Hepatocyte (in vitro differentiated cells): ENCODE measurements at places on chromosomes 3 and 15. TPM values are rescaled to one million over a fixed set of nuclear protein-coding genes. Genes with fewer than 3 reads are reported as not detected.

- H3K4me3 ChIP-seq: no peak overlapping the region
- no peaks in the 10 kb centered on the region for H3K36me3 ChIP-seq
- H3K27ac ChIP-seq: no peak overlapping the region
- no peaks in the 10 kb centered on the region for H3K4me1 ChIP-seq
- no peak for DNase-seq
Measured at GRCh38 chr3:16402451-16402850, 111.0 kb downstream of the RFTN1 start.

DNA sequence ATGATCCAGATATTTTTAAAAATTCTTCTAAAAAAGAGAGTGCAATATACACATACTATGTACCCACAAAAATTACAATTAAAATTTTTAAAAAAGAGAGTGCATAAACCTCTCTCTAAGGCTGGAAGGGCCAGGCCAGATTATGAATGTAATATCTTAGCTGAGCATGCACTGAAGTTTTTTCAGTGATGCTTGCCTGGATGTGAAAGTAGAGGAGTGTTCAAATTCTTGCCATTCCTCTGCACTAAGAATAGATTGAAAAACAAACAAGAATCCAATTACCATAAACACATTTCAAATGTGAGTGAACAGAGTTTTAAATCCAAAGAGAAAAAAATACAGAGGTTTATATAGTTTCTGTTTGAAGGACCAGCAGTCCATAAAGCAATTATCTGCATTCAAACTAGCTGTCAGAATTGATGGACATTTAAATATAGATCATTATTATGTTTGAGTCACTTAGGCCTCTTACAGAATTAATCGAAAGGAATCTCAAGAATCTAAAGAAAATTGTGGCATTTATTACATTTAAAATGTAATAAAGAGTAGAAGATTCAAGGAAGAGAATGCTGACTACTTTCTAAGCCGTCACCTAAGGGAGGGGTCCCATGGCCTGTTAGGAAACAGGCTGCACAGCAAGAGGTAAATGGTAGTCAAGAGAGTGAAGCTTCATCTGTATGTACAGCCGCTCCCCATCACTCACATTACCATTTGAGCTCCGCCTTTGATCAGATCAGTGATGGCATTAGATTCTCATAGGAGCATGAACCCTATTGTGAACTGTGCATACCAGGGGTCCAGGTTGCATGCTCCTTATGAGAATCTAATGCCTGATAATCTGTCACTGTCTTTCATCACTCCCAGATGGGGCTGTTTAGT is 159.3 kb upstream of the MDFIC2 start:
- no peak overlapping the region for H3K4me3 ChIP-seq
- H3K27ac ChIP-seq: no peak overlapping the region
- H3K4me1 ChIP-seq: no peaks in the 10 kb centered on the region

GRCh38 chr3:189103208-189103607 is 68.6 kb upstream of the TPRG1 start:
- H3K36me3 ChIP-seq: no peaks in the 10 kb centered on the region
- no peaks in the 10 kb centered on the region for H3K4me1 ChIP-seq
- no peak overlapping the region for H3K4me3 ChIP-seq

- H3K4me3 ChIP-seq: no peak overlapping the region
- no peak for DNase-seq
- H3K36me3 ChIP-seq: no peaks in the 10 kb centered on the region
- H3K27ac ChIP-seq: no peak overlapping the region
- H3K27me3 ChIP-seq: no peaks in the 10 kb centered on the region
Measured at GRCh38 chr3:59143447-59143846, 93.6 kb upstream of the CFAP20DC start.

DNA sequence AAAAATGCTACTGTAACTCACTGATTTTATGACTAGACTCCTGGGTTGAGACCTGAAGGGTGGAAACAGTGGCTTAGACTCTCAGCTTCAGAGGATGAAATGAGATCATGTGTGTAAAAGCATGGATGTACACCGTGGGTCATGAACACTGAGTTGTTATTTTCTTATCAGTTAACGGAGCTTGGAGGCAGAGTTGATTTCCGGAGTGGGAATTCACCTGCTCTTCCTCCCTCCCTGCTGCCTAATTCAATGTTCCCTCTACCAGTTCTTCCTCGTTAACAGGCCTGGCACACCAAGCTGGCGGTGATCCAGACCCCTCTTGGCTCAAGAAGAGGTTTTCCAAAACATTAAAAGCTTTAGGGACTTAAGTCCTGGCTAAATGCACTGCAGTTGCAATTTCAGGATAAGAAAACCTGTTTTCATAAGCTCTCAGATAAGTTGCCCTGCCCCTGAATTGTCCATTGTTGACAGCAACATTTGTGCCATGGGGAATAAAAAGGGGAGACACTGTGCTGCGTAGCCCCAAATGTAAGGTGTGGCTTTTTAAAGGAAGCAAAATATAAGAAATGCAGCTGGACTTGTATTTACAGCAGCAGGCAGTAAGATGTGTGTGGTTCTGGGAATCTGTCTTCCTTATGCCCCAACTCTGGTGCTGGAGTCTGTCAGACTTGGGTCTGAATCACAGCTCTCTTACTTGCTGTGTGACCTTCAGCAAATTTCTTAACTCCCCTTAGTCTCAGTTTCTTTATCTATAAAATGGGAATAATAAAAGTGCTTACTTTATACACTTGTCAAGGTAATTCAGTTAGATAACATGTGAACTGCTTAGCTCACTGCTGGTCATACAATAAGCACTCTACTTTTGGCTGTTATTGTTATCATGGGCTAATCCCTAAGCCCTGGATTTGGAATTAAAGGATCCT is 9.9 kb downstream of the PDIA5 start:
- H3K4me1 ChIP-seq: peaks cover 36% of the 10 kb centered on the region
- H3K36me3 ChIP-seq: no peaks in the 10 kb centered on the region
- DNase-seq: peak; percentile 41

ALPK3 gene
- total RNA-seq: 25.3 and 25.9 TPM in 2 replicates
